ENCODE measurements at places on chromosomes 1 and 21. TPM values are rescaled to one million over a fixed set of nuclear protein-coding genes. Genes with fewer than 3 reads are reported as not detected.

Gene S100A2
- 143 TPM for total RNA-seq

Gene CASQ1
- 0.23 TPM for total RNA-seq

Gene FNDC7
- total RNA-seq = not detected

DNA sequence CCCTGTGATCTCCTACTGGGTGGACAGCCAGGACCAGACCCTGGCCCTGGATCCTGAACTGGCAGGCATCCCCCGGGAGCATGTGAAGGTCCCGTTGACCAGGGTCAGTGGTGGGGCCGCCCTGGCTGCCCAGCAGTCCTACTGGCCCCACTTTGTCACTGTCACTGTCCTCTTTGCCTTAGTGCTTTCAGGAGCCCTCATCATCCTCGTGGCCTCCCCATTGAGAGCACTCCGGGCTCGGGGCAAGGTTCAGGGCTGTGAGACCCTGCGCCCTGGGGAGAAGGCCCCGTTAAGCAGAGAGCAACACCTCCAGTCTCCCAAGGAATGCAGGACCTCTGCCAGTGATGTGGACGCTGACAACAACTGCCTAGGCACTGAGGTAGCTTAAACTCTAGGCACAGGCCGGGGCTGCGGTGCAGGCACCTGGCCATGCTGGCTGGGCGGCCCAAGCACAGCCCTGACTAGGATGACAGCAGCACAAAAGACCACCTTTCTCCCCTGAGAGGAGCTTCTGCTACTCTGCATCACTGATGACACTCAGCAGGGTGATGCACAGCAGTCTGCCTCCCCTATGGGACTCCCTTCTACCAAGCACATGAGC, 17.2 kb upstream of the SLC25A44 start:
- DNase-seq = no peak

GRCh38 chr1:234918961-234919761, 209.5 kb downstream of the TOMM20 start:
- DNase-seq = peak; percentile 92

DNA sequence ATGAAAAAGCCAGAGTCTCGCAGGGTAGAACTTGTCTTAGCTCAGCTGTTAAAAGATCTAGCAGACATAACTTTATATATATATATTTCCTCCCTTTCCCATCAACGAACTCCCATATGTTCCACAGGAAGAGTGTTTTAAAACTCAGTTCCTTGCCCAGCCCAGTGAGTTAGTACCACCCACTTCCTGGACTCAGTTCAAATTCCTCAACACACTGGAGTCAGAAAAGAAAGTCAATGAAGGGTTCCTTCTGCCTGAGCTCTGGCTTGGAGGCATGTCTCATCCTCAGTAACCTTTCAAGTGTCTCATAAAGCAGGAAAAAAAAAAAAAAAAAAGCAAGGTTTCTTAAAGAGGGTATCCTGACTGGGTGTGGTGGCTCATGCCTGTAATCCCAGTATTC, 15.6 kb downstream of the TPM3 start:
- no peak for DNase-seq

GRCh38 chr1:248853663-248854375, 5.1 kb downstream of the ZNF692 start:
- DNase-seq = peak; percentile 63

DNA sequence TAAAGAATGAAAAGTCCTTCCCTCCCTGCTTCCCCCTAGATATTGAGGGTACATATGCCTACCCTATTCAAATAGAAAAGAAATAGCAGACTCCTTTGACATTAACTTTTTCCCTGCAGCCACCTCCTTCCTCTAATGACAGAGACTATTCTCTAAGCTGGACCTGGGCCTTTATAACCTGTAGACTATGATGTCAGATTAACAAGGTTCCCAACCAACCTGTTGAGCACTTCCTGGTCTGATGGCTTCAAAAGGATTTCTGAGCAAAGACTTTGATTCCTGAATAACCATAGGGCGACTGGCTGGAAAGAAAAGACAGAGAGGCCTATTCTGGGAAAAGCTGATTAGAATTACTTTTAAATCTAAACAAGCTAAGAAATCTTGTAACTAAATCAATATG, 18.4 kb upstream of the C1orf216 start:
- DNase-seq = no peak

DNA sequence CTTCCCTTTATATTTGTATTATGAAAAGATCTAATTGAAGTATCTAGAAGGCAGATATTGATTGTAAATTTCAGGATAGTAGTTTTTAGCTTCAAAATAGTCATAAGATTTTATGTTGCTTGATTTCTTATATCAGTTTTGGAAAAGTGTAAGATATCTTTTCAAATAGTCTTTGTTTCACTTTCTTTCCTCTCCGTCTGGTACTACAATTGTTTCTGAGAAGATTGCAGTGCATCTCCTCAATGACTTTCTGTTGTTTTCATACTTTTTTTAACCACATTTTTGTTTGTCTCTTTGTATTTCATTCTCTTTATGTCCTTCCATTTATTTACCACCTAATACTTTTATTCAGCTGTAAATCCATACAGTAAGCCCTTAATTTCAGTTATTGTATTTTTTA, 964.6 kb upstream of the B3GALT2 start:
- DNase-seq = no peak

GRCh38 chr1:19918057-19918456, 5.4 kb downstream of the PLA2G2E start:
- DNase-seq = peak; percentile 76

DNA sequence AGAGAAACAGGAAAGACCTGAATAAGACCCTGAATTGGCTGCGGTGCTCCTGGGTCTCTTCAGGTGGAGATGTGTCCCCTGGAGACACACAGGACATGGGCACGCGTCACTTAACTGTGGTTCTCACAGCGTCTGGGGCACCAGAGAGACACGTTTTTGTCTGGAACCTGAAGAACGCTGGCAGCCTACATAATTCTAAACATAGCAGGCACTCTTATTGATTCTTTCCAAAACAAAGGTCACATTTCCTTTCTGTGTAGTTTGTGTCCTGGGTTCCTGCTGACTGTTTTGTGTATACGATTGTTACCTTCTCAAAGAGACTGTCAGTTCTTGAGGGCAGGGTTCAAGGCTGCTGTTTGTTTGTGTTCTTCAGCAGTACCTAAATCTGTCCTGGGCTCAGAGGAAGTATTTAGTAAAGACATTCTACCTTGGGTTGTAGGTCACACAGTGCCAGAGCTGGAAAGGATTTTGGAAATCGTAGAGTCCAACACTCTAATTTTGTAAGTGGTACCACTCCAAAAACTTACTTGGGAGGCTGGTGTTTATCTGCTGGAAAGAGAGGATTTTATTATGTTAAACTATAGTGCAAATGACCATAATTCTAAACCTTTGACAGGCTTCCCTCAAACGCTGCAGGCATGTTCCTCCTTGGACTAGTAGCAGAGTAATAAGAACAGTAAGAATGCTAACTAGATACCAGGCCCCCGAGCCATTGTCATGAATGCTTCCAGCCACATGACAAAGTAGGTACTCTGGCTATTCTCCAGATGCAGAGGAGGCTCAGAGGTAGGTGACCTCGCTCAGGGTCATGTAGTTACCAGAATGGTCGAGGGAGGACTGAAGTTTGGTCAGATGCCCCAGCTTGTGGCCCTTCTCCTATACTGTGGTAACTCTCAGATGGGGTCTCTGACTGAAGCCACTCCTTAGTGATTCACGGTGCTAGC, 164.3 kb downstream of the DHRS3 start:
- DNase-seq = peak; percentile 81

- DNase-seq = no peak
Measured at GRCh38 chr21:29303288-29303687, 4.6 kb downstream of the BACH1 start.

- no peak for DNase-seq
Measured at GRCh38 chr1:227771326-227771725, 36.1 kb downstream of the SNAP47 start.

DNA sequence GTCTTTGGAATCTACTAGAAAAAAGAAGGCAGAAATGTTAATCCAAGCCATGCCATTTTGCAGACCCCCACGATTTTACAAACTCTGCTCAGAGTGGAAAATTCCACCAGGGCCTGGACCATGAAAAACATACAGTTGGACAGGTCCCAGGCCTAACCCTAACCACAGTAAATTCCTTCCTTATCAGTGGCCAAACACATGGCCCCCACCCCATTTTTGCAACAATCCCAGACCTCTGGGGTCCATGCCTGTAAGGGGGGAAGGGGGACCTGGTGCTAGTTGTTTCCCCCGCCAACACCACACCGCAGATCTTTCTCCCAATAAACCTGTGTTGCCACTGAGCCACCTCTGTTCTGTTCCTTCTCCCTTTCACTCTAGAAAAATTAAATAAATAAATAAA, 1352.7 kb downstream of the AMY1C start:
- DNase-seq = no peak

Measured in lower leg skin (tissue), 4 donors.